ENCODE measurements at places on chromosomes 6 and 20.

- DNase-seq = no peak
Measured at GRCh38 chr6:89350281-89350966, 2.1 kb downstream of the UBE2J1 start.

DNA sequence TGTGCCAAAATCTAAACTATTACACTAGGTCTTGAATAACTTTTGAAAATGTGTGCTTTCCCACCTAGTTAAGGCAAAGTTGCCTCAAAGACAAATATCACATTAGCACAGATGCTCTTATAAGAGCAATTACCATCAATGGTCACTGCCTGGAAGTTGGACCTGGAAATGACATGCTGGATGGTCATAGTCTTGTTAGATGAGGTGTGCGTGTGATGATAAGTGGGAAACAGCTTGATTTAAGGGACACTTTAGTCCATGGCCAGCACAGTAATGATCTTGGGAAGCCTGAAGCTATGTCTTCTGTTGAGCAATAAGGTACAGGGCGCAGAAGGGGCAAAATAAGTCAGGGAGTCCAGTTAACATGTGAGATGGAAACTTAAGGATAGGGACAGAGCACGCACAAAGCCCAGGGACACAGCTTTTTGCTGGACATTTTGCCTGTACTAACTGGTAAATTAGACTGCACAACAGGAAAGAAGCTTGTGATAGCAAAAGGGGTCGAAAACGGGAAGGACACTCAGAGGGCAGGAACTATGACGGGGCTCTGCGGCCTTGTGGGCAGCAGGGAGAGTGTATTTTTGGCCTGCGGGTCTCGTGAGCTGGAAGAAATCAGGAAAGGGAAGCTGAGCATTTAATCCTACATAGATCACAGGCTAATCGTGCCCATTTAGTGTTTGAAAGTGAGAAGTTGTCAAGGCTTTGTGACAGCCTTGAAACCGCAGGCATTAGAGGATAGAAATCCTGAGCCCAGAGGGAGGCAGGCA, 66.7 kb upstream of the BMP2 start:
- no peak for DNase-seq

DNA sequence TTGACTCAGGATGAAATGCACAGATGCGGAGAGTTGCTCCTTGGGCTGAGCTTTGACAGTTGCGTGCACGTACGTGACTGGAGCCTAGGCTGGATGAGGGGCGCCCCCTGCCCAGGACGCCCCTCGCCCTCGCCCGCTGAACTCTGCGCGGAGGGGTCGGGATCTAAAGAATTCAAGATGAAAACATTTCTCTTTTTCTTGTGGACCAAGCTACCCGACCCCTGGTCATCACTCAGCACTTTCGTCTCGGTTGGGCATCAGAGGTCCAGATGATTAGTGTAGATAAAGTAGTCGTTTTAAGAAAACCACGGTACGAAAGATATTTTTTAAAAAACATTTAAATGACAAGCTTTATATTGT, 700 bp downstream of the DTD1 start:
- no peak for DNase-seq

- no peak for DNase-seq
Measured at GRCh38 chr6:3849681-3850450, 693 bp downstream of the FAM50B start.

DNA sequence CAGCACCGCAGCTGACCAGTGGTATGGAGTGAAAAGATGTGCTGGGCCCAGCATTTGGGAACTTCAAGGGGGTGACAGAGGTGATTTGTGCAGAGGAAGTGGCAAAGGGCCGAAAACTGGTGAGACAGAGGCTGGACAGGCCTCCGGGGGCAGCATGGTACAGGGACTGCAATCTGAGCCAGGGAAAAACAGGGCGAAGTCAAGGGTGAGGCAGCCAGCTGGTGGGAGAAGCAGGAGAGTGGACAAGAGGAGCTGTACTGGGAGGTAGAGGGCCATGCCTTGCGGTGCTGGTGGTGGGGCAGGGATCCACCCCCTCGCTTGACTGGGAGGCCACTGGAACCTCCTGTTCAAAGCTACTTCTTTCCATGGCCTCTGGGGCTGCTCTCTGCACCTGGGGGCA, 7.3 kb upstream of the GFRA4 start:
- DNase-seq = no peak

DNA sequence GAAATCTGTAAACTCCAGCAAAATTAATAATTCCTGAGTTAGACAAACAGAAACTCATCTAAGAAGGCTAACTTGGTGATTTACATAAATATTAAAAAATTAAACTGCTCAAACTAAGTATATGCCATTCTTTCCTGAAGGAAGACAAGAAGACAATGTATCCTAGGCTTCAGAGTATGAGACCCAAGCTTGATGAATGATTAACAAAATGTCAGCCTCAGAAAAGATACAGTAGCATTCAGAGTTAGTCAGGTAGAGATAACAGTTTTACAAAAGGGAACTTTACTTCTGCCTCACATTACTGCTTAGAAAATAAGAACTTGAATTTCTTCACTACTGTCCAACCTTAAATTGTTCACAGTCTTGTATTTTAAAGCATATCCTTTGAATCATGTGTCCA, 12.0 kb downstream of the CSNK2A1 start:
- no peak for DNase-seq

DNA sequence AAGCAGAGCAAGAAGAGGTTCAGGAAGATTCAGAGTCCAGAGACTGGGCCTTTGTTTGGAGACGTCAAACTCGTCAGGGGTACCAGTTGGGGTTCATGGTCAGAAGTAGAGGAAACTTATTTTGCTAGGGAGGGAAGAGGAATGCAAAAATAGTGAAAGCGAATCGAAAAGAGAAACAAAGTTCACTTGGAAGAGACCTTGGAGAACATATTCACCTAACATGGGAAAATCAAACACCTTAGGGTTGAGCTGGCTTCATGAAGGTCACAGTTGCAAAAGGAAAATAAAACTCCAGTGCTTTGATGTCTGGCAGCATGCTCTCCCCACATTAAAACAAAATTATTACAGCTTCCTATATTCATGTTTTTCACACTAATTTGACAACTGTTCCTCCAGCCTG, 440.4 kb downstream of the EPM2A start:
- no peak for DNase-seq

- no peak for DNase-seq
Measured at GRCh38 chr6:165718491-165718891, 55.5 kb upstream of the PDE10A start.

Data from epithelial cell of proximal tubule (primary cell).